ENCODE measurements at places on chromosomes 2 and 18.

- DNase-seq: no peak
These were observed 89.8 kb downstream of the TEX51 start for GRCh38 chr2:126988482-126988881.

DNA sequence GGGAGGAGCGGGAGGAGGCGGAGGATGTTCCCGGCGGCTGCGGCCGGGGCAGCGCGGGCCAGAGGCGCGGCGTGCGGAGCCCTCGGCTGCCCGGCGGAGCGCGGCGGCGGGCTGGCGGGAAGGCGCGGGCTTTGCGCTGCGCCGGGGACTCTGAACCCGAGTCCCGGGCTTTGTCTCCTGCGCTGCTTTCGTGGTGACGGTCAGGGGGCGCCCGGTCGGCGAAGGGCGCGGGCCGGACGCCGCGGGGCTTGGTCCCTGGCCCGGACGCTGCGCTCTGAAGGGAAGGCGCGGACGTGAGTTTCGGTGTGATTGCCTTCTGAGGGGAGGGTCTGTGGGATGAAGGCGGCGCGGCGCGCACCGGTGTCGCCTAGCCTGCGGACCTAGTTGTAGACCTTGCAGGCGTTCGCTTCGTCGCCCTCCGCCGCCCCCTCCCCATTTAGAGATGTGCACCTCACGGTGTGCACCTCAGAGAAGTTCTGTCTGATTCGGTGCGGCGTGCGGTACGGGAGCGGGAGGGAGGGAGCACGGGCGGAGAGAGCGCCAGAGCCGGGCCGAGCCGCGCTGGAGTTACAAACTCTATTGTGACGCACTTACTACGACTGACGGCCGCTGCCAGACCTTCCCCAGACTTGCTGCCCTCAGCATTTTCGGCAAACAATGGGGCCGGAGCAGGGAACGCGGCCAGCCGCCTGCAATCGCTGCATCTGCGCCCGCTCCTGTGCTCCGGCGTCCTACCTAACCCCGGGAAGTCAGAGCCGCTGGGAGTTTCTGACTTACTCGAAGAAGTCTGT is 2.1 kb downstream of the BCL2L11 start:
- DNase-seq: peak; percentile 86

DNA sequence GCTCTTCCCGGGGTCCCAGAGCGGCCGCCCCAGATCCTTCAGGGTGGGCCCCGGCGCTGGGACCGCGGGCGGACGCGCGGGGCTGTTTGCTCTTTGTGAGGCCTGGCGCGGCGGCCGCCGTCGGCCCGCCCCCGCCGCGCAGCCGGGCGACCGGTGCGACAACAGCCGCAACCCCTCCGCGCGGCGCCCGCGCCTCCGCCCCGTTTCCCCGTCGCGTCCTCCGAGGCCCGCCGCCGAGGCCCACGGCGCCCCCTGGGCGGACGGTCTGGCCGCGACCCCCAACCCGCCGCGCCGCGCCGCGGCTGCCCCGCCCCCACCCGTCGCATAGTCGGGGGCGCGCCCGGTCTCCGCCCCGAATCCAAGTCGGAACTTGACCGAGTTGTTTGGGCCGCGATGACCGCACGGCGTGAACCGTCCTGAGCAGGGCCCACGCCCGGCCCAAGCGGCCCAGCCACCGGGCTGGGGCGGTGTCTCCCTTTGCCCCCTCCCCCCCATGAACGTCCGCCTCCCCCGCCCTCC is 448 bp downstream of the YPEL5 start:
- DNase-seq: peak; percentile 70

DNA sequence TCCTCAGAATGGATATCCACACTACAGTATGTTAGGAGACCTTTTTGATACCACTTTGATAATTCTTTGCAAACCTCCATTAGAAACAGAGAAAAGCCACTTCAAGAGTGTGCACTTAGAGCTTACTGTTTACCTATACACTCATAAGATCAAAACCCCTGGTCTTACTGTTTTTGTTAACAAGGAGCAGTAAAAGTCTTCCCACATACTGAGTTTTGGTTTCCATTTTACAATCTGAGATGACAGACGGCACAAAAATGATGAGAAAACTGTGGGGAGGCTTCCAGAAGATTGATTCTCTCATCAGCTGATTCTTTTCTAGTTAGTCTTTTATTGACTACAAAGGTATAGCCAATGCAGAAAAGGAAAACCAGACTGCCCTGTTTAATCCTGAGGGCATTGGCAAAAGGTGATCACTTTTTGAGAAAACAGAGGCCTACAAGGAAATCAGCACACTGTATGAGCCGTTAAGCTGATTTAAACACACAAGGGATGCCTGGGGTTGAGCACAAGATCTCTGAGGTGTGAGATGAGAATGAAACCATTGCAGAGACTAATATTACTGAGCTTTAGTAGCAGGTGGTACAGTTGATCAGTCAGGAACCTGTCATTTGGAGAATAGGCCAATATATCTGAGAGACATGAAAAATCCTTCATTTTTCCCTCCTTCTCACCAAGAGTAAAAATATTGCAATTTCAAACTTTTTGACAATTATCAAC is 368.6 kb downstream of the GRB14 start:
- no peak for DNase-seq

GRCh38 chr2:691821-692761 is 14.9 kb upstream of the TMEM18 start:
- no peak for DNase-seq

Measured in type B pancreatic cell (in vitro differentiated cells).